ENCODE measurements at places on chromosomes 3 and 15.

DNA sequence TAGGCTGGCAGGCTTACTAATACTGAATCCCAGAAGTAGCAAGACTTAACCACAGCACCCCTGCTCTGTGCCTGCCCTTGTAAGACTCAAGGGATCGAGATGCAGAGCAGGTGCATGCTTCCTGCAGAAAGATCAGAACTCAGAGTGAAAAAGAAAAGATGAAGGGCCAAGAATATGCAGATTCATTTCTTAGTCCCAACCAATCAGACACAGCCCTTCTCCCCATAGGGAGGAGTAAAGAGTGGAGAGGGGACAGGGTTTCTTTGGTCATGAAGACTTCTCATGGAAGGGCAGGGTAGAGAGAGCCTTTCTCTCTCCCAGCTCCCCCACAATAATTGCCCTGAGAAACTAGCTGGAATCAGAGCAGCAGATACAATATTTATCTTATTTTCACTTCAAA is 105.6 kb upstream of the MB21D2 start:
- DNase-seq, result no peak

DNA sequence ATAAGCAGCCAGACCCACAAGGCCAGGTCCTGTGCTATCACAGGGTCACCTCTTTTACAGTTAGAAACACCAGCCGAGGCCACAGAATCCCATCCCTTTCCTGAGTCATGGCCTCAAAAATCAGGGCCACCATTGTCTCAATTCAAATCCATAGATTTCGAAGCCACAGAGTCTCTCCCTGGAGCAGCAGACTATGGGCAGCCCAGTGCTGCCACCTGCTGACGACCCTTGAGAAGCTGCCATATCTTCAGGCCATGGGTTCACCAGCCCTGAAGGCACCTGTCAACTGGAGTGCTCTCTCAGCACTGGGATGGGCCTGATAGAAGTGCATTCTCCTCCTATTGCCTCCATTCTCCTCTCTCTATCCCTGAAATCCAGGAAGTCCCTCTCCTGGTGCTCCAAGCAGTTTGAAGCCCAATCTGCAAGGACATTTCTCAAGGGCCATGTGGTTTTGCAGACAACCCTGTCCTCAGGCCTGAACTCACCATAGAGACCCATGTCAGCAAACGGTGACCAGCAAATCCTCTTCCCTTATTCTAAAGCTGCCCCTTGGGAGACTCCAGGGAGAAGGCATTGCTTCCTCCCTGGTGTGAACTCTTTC is 39.6 kb downstream of the TGM4 start:
- peak; percentile 64 for DNase-seq

GRCh38 chr15:68980786-68981185 is 33.7 kb upstream of the NOX5 start:
- no peak for DNase-seq

- DNase-seq, result no peak
Observed at GRCh38 chr3:32372213-32372490, 19.5 kb upstream of the CMTM7 start.

GRCh38 chr15:81516461-81516860 is 142.4 kb upstream of the TMC3 start:
- DNase-seq, result no peak

All from lung (tissue), 17 donors.